IPS-NIHi11 (cell line): ENCODE measurements at places on chromosomes 16 and 17.

DNA sequence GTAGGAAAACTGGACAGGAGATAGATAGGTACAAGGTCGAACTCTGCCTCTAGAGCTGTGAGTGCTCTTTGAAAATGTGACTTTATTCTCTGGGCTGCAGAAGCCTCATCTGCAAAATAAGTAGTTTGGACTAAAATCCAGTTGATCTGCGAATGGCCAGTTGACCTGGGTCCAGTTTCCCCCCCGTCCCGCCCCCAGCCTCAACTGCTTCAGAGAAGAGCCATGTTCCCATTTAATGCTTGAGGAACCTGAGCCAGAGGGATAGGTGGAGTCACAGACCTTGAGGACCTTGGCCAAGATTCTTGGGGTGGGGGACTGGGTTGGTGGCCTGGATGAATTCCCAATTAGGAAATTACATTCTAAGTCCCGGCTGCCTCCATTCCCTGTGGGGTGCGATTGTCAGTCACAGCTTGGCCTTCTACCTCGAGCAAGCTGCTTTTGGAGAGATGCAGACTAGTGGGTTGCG lies 14.1 kb downstream of the TBX2 start:
- DNase-seq, result no peak

DNA sequence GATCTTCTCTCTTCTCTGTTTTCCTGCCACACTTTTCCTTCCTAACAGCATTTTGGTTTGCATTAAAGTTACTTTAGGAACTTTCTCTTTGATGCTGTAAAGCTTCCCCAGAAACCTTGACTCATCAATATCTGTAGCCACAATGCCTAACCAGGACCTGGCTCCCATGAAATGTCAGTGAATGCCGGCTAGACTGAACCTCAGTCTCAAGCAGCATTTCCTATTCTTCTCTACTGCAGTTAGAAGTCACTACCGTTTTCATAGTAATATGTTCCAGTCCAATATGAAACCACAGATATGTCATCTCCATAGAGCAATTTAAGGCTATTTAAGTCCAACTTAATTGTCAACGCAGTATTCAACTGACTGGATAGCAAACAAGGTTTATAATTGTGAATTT lies 28.9 kb downstream of the ITFG1 start:
- DNase-seq, result no peak

GRCh38 chr17:27634776-27635175 lies 3.8 kb downstream of the LGALS9 start:
- no peak for DNase-seq

DNA sequence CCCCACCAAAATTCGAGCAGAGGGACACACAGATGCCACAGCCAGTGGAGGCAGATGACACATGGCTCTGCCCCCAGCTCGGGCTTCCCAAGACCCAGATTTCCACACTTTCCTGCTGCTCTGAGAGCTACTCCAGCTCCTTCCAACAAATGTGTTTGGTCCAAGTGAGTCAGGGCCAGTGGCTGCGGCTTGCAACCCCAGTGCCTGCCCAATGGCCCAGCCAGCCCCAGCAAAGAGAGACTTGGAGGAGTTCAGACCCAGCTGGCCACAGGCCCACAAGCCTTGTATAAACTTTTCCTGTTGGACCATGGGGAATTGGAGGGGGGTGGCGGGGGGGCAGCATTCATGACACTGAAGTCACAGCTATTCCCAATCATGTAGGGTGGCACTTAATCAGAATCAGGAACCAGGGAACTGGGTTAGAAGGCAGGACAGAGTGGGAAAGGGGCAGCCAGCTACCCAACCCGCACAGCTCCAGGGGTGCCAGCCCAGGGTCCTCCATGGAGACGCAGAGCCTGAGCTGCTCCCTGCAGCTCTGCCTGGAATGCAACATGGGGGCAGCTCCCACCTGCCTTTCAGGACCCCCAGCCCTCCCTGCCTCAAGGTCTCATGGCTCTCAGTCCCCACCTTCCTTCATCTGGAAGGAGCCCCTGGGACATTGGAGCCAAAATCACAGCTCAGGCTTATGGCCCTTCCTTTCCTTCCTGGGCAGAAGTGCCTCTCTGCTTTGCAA lies 17.5 kb upstream of the C16orf78 start:
- DNase-seq, result no peak

DNA sequence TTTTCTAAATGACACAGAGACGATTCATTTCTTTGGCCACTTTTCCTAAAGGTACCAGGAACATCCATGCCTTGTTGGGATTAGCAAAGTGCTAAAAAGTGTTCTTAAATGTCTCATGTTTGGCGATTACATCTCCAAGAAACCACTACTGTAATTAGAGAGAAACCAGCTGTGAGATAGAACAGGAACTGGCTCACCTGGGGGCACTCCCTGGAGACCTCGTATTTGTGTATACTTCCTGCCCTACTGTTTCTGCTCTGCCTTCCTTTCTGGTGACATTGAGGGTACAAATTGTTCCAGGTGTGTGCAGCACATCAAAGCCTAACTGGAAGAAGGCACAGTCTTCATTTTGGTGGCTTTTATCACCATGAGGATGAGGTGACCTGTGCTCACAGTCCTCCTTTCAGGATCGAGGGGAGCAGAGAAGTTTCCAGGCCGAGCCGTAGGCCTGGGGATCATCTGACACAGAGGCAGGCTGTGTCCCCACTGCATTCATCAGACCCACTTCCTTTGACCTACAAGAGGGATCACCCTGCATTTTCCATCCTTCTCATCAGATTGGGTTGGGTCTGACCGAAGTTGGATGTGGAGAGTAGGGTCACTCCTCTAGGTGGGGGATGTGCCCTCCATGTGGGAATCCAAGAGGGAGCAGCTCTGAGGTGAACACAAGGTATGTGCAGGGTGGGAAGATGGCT lies 23.7 kb downstream of the CCL4 start:
- no peak for DNase-seq

DNA sequence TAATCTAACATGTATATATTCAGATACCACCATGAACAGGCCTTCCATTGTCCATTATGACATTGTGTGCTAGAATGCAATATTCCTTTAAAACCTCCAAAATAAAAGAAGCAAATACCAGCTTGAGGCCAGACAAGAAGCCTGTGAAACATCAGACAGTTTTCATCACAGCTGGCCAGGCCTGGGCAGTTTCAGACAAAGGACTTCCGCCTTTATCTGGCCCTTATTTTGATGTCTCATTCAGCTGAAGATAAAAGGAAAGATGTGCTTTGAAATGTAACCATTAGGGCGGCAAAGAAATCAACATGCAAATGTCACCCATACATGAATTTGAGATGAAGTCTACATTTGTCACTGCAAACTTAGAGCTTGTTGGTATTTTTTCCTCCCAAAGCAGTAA lies 737.5 kb downstream of the KCNJ2 start:
- peak; percentile 32 for DNase-seq

- no peak for DNase-seq
Measured at GRCh38 chr16:27952811-27953210, 110.7 kb downstream of the GSG1L start.
